Stomach (tissue), 19 donors: ENCODE measurements at places on chromosomes 3 and 15. TPM values are rescaled to one million over a fixed set of nuclear protein-coding genes. Genes with fewer than 3 reads are reported as not detected.

- peaks cover 11% of the 10 kb centered on the region for H3K4me1 ChIP-seq
- H3K27ac ChIP-seq: no peak overlapping the region
- no peak for DNase-seq
- no peak overlapping the region for H3K4me3 ChIP-seq
- no peaks in the 10 kb centered on the region for H3K27me3 ChIP-seq
Observed at GRCh38 chr3:122295266-122296062, 29.6 kb upstream of the CSTA start.

DNA sequence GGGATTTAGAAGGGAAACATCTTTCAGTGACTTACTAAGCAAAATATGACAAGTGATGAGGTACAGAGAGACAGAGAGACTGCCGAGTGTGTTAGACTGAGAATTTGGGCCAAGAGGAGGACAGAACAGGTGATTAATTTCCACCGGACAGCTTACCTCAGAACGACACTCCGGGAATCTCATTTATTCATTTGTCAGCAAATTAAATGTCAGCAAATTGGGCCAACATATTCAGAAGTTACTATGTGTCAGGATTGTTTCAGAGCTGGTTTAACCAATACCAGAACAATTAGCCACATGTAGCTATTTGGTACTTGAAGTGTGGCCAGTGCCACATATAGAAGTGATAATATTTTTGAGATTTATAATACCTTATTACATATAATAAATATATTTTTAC is 232.6 kb upstream of the CNTN3 start:
- H3K4me3 ChIP-seq: no peak overlapping the region
- no peak overlapping the region for H3K27ac ChIP-seq
- no peak for DNase-seq
- no peaks in the 10 kb centered on the region for H3K36me3 ChIP-seq
- H3K4me1 ChIP-seq: no peaks in the 10 kb centered on the region

Gene CNTN6
- not detected for total RNA-seq

GRCh38 chr15:79381593-79381992 is 50.5 kb upstream of the MINAR1 start:
- no peaks in the 10 kb centered on the region for H3K36me3 ChIP-seq
- no peak overlapping the region for H3K27ac ChIP-seq
- no peak for DNase-seq
- H3K4me3 ChIP-seq: no peak overlapping the region
- no peaks in the 10 kb centered on the region for H3K27me3 ChIP-seq

GRCh38 chr3:193943200-193943599 is 192.7 kb upstream of the HES1 start:
- DNase-seq: no peak
- H3K4me3 ChIP-seq: no peak overlapping the region
- no peaks in the 10 kb centered on the region for H3K4me1 ChIP-seq
- H3K27me3 ChIP-seq: no peaks in the 10 kb centered on the region
- no peak overlapping the region for H3K27ac ChIP-seq

Gene IGF2BP2
- total RNA-seq: 44.6 TPM

DNA sequence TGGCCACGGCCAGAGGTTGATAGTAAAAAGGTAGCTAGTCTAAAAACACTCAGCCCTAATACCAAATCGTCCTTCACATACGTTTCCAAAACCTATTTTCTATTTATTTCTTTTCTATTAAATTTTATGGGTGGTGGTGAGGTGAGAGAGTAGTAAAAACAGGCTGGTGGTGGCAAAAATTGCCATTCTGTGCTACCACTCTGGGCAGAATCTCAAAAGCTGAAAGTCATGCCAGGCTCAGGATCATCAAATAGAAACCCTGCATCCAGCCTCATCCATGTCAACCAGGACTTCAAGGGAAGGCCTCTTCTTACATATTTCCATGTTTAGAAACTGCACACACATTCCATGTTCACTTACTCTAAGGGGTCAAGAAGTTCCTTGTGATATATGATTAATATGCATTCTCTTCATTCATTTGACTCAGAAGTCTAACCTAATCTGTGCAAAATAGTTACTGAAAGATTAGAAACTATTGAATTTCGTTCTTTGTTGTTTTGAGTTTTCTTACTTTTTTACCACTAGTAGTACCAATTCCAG is 153.1 kb downstream of the TNIK start:
- H3K4me3 ChIP-seq: no peak overlapping the region
- H3K27ac ChIP-seq: peak overlapping the region; percentile 75
- peaks cover 14% of the 10 kb centered on the region for H3K4me1 ChIP-seq
- no peaks in the 10 kb centered on the region for H3K27me3 ChIP-seq
- H3K36me3 ChIP-seq: no peaks in the 10 kb centered on the region

DNA sequence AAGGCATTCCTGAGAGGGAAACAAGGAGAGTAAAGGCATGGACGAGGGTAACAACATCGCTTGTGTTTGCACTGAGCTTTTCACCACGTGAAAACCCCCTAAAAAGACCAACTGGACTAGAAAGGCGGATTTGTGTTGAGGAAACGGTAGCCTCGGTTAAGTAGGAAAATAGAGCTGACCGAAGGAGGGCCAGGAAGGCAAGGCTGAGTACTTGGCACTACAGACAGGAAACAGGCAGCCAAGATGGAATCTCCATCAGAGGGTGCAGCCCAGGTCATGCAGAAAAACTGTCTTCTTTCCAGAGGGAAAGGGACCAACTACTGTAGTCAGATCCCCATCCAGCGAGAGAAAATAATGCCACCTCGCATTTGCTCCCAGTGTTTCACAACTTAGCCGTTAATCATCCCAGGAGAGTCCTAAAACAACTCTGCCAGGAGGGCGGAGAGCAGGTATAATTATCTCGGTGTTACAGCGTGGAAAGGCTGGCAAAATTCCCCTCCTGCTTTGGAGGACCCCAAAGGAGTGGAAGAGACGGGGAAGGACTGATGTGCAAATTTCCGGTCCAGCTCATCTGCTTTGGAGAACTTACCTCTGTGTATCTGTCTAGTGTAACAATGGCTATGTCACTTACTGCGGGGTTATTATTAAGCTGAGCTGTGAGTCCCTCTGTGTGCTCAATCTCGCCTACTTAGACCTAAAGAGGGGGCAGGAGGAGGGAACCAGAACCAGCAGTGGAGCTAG is 77.2 kb downstream of the MYO1E start:
- DNase-seq: no peak
- H3K27ac ChIP-seq: peak overlapping the region; percentile 75
- no peaks in the 10 kb centered on the region for H3K36me3 ChIP-seq

DNA sequence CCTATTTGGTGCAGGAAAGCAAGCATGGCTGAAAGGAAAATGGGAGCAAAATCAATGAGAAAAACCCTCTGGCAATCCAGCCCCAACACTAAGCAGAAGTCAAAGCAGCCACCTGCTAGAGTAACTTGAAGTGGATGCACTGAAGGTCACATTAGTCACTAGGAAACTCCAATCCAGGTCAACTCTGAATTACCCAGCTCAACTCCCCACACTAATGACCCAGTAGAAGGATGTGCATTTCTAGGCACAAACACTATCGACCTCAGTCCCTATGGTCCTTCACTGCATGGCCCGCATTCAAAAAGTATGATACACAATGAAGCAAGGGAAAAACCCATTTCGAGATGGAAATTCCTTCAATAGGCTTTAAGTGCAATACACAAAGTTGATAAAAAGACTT is 80.6 kb downstream of the RAD18 start:
- no peak for DNase-seq
- no peaks in the 10 kb centered on the region for H3K4me1 ChIP-seq
- no peak overlapping the region for H3K4me3 ChIP-seq
- peaks cover 30% of the 10 kb centered on the region for H3K36me3 ChIP-seq

GRCh38 chr3:80870476-80871041 is 890.9 kb downstream of the GBE1 start:
- H3K27ac ChIP-seq: no peak overlapping the region
- no peaks in the 10 kb centered on the region for H3K36me3 ChIP-seq
- no peak overlapping the region for H3K4me3 ChIP-seq
- no peak for DNase-seq

GRCh38 chr3:171585039-171585438 is 124.8 kb upstream of the TNIK start:
- no peak overlapping the region for H3K27ac ChIP-seq
- no peak overlapping the region for H3K4me3 ChIP-seq
- H3K4me1 ChIP-seq: no peaks in the 10 kb centered on the region

Gene WNT5A
- total RNA-seq: 10.9 TPM

DNA sequence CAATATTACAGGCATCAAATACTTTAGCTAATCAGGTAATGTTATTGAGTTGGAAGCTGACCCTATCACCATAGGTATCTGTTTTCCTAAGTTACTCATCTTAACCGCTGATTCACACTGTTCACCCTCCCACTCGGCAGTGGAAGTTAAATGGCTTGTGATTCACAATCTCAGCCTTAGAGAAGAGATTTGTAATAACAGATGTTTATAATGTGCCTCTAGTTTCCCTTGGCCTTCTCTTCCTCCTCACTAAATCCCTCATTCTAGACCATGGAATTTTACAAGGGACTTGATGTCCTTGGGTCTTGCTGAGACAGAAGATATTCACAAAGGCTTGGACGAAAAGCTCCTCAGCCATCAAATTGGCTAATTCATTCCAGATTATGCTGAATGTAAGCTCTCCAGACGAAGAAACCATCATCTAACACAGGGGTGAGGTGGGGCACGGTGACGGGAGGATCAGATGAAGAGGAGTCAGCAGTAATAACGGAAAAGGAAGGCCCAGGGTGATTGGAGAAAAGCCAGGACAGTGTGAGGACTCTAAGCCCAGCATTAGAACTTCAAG is 931.7 kb downstream of the MCTP2 start:
- DNase-seq: no peak
- no peaks in the 10 kb centered on the region for H3K27me3 ChIP-seq
- H3K36me3 ChIP-seq: no peaks in the 10 kb centered on the region
- H3K4me3 ChIP-seq: no peak overlapping the region

DNA sequence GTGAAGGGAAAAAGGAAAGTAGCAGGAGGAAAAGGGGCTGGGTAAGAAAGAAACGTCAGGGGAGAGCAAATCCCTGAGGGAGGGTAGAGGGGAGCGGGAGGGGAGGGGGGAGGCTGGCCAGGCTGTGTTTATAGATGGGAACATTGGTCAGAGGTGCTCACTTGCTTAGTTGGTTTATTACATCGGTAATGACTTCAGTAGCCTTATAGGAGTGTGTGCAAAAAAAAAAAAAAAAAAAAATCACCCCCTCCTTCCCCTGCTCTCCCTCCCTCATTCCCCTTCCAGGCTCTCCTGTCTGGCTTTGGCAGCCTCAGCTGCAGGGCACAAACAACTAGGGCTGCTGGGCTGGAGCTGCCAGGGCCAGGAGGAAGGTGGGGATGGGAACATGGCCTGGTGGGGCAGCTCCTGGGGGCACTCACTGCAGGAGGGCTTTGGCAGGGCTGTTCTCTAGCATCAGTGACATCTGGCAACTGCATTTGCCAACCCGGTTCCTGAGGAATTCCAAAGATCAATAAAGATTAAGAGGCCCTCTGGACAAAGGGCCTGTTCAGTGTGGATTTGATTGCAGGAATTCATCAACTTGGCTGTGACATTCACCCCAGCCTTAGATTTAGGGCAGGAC is 334.5 kb upstream of the FRG2C start:
- no peaks in the 10 kb centered on the region for H3K36me3 ChIP-seq
- peaks cover 13% of the 10 kb centered on the region for H3K4me1 ChIP-seq
- DNase-seq: no peak
- H3K27ac ChIP-seq: no peak overlapping the region
- H3K27me3 ChIP-seq: no peaks in the 10 kb centered on the region
- H3K4me3 ChIP-seq: no peak overlapping the region

GRCh38 chr3:58526515-58526957 is 10.5 kb downstream of the ACOX2 start:
- H3K27me3 ChIP-seq: no peaks in the 10 kb centered on the region
- no peak overlapping the region for H3K27ac ChIP-seq
- peaks cover 20% of the 10 kb centered on the region for H3K4me1 ChIP-seq
- no peak overlapping the region for H3K4me3 ChIP-seq

GRCh38 chr3:164416491-164417222 is 661.6 kb downstream of the SI start:
- H3K4me3 ChIP-seq: no peak overlapping the region
- no peaks in the 10 kb centered on the region for H3K36me3 ChIP-seq
- no peak overlapping the region for H3K27ac ChIP-seq
- no peaks in the 10 kb centered on the region for H3K4me1 ChIP-seq
- no peaks in the 10 kb centered on the region for H3K27me3 ChIP-seq
- DNase-seq: no peak

- no peaks in the 10 kb centered on the region for H3K36me3 ChIP-seq
- H3K4me3 ChIP-seq: no peak overlapping the region
- no peaks in the 10 kb centered on the region for H3K27me3 ChIP-seq
- DNase-seq: no peak
- peaks cover 7% of the 10 kb centered on the region for H3K4me1 ChIP-seq
- H3K27ac ChIP-seq: no peak overlapping the region
Observed at GRCh38 chr3:122943828-122944190, 83.8 kb downstream of the SEMA5B start.

Gene PATL2
- 5.4 TPM for total RNA-seq

DNA sequence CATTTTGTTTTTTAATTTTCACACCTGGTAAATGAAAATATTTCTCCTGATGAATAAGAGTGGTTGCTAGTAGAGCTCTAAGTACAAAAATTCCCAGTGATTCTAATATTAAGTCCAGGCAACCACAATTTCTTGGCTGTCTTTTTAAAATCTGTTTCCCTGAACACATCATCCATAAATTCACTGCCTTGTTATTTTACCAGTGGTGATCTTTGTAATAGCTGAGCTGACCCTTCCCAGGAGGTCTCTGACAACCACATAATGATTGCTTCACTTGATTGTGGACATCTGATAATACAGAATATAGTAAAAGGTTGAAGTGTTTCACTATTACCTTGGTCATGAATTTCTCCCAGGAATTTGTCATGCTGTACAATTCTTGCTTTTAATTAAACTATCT is 13.9 kb upstream of the TOP2B start:
- H3K4me3 ChIP-seq: no peak overlapping the region
- H3K27ac ChIP-seq: no peak overlapping the region
- DNase-seq: no peak
- H3K4me1 ChIP-seq: no peaks in the 10 kb centered on the region
- H3K27me3 ChIP-seq: no peaks in the 10 kb centered on the region
- H3K36me3 ChIP-seq: no peaks in the 10 kb centered on the region

DNA sequence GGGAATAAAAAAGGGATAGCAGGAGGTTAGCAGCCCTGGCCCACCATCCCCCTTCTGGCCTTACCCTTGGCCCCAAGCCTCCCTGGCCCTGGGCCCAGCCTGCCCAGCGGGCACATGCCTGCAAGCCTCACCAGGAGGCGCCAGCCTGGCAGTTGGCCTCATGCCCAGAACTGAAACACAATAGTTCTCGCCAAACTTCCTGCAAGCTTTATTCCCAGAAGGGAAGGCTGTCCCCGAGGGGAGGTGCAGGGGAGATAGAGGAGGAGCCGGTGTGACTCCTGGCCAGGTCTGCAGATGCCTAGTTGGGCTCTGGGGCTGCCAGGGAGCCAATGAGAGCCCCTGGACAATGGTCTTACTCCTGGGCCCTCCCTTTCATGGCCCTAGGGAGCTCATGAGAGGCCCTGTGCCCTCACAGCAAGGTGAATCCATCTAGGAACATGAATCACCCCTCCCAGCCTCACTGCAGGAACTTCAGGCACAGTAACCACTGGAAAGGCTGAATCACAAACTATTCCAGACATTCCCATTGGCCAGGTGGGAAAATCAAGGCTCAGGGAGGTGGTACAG is 4.0 kb downstream of the CCDC33 start:
- H3K27me3 ChIP-seq: peaks cover 10% of the 10 kb centered on the region
- no peak overlapping the region for H3K4me3 ChIP-seq
- peak; percentile 93 for DNase-seq
- H3K4me1 ChIP-seq: peaks cover 54% of the 10 kb centered on the region
- no peaks in the 10 kb centered on the region for H3K36me3 ChIP-seq

GRCh38 chr3:9497821-9498565 is 55.6 kb downstream of the LHFPL4 start:
- H3K4me1 ChIP-seq: peaks cover 8% of the 10 kb centered on the region
- no peak overlapping the region for H3K4me3 ChIP-seq
- no peak overlapping the region for H3K27ac ChIP-seq
- no peak for DNase-seq
- peaks cover 26% of the 10 kb centered on the region for H3K27me3 ChIP-seq
